ENCODE measurements at places on chromosomes 3 and 15. TPM values are rescaled to one million over a fixed set of nuclear protein-coding genes. Genes with fewer than 3 reads are reported as not detected.

DNA sequence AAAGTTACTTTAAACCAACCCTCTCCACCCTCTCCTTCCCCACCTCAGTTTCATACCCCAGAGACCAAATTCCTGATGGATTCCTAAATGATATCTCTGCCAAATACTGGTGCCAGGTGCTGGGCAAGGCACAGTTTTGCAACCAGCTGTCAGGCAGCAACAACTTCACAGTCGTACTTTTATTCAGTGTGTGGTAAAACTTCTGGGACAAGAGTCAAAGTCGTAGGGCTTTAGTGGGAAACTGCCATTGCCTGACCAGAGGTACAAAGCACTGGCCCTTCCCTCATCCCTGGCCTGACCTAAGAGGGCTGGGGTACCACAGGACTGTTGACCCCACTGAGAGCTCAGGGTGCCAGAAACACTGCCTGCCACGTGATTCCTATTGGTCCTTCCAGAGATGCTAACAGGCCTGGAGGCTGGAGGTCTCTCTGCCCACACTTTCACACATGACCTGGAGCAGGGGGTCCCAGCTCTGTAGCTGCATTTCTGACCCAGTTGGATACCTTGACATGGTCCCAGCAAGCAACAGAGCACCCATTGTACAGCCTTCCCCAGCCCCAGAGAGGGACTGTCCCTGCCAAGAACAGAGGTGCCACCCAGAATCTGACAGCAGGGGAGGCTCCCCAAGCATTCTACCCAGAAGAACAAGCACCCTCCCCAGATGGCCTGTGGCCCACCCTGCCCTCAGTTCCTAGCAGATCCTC is 59.9 kb downstream of the LIPC start:
- H3K4me1 ChIP-seq, result no peaks in the 10 kb centered on the region
- no peak overlapping the region for H3K27ac ChIP-seq
- DNase-seq, result no peak
- H3K36me3 ChIP-seq, result no peaks in the 10 kb centered on the region
- no peak overlapping the region for H3K4me3 ChIP-seq
- H3K27me3 ChIP-seq, result no peaks in the 10 kb centered on the region

GRCh38 chr3:9890249-9891071 is at the start of gene JAGN1:
Gene JAGN1 (plus strand): TSS chr3:9890610. CDS start chr3:9890723, 113 bp downstream.
- H3K4me1 ChIP-seq, result peaks cover 4% of the 10 kb centered on the region
- peak within 1 kb of the TSS; percentile 94 for H3K4me3 ChIP-seq
- peak; percentile 95 for DNase-seq

- H3K4me3 ChIP-seq, result no peak overlapping the region
- peaks cover 15% of the 10 kb centered on the region for H3K36me3 ChIP-seq
- H3K27ac ChIP-seq, result no peak overlapping the region
- DNase-seq, result no peak
- H3K27me3 ChIP-seq, result no peaks in the 10 kb centered on the region
- no peaks in the 10 kb centered on the region for H3K4me1 ChIP-seq
These were observed 67.8 kb downstream of the ADAMTS9 start for GRCh38 chr3:64620020-64620419.

DNA sequence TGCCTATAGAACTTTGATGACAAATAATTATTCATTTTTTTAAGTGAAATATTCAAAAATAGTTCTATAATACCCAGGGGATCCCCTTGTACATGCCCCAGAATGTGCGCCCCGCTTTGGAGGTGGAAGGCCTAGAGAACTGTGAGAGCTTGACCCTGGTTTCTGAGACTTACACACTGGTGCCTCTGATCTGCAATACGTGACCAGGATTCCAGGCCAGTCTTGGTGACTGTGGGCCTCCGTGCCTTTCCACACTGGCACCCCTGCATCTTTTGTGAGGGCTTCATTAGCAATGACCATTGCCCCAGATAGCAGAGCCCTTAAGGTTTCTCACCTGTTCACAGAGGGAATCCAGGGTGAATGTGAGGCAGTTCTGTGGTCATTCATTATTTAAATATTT is 44.0 kb downstream of the CLSTN2 start:
- no peak overlapping the region for H3K4me3 ChIP-seq
- H3K36me3 ChIP-seq, result no peaks in the 10 kb centered on the region
- H3K4me1 ChIP-seq, result no peaks in the 10 kb centered on the region

TMEM45A gene
- total RNA-seq, result 15.9 TPM

Measured in upper lobe of right lung (tissue), 1 donor.